ENCODE measurements at places on chromosomes 2 and 18.

DNA sequence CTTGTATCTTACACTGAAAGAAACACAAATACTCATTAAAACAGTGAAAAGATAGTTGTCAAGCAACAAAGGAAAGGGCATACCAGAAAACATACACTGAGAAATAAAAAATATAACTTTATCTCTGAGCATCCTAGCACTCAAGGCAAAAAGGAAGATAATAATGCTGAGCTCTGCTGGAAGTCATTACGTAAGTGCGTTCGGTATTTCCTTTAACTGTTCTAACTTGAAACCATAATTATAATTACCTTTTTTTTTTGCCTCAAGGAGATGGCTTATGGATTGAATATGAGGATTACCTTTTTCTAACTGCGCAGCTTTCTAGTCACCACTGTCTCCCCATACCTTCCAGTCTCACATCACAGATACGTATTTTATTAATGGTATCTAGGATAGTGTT, 308.1 kb downstream of the GBX2 start:
- no peak for DNase-seq

GRCh38 chr18:51739044-51739666, 541.7 kb upstream of the MEX3C start:
- no peak for DNase-seq

DNA sequence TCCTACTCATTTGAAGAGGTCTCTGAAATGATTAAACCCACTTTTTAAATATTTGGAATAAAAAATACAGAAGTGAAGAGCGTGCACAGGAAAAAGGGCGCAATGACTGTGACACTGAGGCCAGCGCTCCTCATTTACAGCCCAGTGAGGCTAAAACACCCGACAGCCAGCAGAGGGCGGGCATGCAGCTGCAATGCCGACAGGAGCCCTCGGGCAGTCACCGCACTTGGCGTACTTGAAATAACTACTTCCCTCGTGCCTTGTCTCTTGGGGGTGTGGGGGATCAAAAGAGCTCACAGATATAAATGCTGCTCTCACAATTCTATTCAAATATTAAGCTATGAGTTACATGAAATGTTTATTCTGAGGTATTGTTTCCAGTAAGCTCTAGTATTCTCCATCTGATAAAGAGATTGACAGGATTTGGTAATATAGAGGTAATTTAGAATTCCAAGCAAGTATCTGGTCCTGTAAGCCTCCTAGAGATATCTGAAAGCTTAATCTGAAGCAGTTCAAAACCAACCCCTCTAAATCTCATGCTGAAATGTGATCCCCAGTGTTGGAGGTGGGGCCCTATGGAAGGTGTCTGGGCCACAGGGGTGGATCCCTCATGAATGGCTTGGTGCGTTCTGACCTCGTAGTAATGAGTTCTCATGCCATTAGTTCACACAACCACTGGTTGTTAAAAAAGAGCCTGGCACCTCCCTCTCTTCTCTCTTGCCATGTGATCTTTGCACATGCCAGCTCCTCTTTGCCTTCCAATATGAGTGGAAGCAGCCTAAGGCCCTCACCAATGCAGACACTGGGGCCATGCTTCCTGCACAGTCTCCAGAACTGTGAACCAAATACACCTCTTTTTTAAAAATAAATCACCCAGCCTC, 93.6 kb downstream of the ZAP70 start:
- peak; percentile 14 for DNase-seq

- no peak for DNase-seq
Measured at GRCh38 chr18:13610555-13611141, 115.7 kb downstream of the FAM210A start.

DNA sequence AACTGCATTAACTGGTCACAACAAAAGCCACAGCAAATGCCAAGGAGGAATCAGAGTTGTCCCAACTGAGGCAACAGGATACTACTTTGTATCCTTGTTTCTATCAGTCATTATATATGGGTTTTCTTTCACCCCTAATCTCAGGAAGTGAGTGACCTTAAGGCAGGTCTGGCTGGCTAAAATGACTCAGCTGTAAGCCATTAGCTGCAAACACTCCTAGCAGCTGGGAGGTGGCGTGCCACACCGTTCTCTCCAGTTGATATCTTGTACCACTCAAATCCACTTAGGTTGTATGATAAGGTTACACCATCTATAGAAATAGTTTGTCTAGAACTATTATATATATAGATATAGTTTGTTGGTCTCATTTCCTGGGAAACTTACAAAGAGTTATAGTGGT, 171.1 kb upstream of the MC4R start:
- DNase-seq, result no peak

- DNase-seq, result no peak
Measured at GRCh38 chr18:54916507-54916906, 42.8 kb downstream of the CCDC68 start.

GRCh38 chr2:11698009-11698922, 28.3 kb upstream of the NTSR2 start:
- DNase-seq, result no peak

DNA sequence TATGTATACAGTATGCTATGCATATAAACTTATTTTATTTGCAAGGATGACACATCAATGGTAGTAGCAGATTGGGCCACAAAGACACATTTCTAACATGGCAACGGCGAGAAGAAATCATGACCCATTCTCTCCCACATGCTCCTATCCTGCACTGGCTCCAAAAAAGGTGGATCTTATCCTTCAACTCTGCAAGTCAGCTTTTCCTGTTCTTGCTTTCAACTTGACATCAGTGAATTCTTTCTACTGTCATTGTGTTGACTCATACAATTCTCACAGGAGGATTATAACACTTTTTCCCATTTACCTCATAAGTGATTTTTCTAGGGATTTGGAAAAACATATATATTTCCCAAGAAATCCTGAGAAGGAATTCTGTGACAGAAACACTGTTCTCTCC, 53.1 kb downstream of the ACVR1 start:
- DNase-seq, result no peak

GRCh38 chr2:660586-661359, 16.4 kb downstream of the TMEM18 start:
- no peak for DNase-seq

DNA sequence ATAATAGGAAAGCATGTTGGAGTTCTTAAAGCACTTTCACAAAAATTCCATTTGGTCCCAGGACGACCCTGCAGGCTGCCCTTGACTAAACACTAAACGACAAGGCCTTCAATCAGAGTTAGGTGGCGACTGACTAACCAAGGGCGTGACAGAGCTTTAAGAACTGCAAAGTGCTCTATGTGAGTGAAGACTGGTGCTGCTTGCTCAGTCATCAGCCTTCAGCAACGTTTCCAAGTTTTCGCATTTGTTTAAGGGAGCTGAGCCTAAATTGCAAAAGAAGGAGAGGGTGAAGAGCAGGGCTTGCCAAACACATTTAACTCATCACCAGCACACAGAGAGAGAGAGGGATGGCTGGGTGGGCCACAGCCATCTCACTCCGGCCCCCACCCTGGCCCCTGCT, 204.7 kb upstream of the PID1 start:
- DNase-seq, result no peak

DNA sequence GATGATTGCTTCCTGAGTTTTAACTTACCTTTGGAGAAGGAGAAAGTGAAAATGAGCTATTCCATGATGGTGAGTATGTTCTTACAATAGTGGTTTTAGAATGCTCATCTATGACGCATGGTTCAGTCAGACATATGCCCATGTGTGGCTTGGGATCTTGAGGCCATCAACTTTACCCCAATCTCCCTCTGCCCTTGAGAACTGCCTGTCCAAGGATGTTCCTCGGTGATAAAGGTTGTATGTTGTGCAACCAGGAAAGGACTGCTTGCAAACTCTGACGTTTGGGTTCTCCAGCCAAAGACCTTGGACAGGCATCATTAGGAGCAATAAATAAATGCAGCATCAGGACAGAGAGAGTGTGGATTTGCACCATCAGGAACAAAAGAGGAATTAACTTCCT, 165.0 kb downstream of the ZEB2 start:
- no peak for DNase-seq

DNA sequence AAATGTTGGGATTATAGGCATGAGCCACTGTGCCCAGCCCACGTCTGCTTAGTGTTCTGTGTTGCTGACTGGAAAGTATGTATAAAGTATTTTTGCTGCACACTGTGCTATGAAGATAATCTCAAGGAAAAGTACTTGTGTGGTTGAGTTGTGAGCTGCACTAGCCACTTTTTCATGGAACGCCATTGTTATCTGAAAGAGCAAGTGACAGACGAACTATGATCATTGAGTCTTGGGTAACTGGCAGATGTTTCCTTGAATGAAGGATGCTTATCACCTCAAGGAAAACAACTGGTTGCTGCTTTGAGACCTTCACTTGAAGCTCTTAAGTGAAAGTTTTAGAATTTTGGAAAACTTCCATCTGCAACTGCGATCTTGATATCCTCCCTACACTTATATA, 82.2 kb upstream of the KCTD1 start:
- DNase-seq, result no peak

GRCh38 chr2:101617188-101617587, 80.3 kb upstream of the MAP4K4 start:
- no peak for DNase-seq

DNA sequence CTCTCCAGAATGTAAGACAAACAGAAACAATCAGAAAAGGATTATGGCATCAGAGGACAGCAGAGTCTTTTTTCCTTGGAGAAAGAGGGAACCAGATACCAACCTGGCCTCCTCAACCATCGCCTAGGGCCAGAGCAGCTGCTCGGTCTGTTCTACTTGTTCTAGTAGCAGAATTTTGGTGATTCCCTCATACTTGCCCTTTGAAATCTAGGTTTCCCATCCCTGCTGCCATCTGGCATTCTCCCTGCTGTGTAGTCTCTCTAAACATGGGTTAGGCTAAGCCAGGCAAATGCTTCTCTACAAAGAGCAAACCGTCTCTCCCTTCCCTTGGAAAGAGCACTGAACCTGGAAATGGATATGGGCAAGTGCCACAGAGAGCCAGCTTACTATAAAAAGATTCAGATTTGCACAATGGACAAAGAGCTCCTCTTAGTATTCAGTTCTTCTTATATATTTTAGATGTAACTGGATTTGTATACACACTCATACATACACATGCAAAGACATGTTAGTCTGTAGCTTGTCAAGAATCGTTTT, 208.6 kb upstream of the ST6GAL2 start:
- DNase-seq, result no peak

GRCh38 chr2:32865399-32866068, 81.2 kb upstream of the LTBP1 start:
- DNase-seq, result no peak

GRCh38 chr2:4404363-4404762, 701.0 kb downstream of the DCDC2C start:
- no peak for DNase-seq

- no peak for DNase-seq
Measured at GRCh38 chr2:198641161-198641560, 816.6 kb downstream of the SATB2 start.

- DNase-seq, result no peak
Measured at GRCh38 chr18:70195852-70196434, 9.5 kb downstream of the RTTN start.

GRCh38 chr2:1910021-1910420, 165.7 kb upstream of the PXDN start:
- DNase-seq, result no peak

GRCh38 chr2:237572021-237572741, 5.8 kb downstream of the PRLH start:
- DNase-seq, result peak; percentile 88

DNA sequence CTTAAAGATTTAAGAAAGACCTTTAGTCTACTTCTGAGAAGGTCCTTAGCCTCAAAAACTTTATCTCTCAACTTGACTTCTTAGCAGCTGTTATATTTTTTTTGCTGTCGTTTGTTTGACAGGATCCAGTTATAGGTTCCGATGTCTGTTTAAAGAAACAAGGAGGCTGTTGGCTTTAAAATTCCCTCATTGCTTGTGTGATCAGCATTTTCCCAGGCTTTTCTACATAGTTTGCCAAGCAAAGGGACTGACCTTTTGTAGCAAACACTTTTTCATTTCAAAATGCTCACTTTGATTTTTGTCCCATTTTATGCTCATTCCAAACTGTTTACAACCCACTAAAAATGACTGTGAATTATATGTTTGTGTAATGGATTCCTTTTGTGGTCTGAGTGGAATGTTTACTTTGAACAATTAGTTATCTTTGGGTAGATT, 394.9 kb downstream of the ARHGAP15 start:
- no peak for DNase-seq

- DNase-seq, result no peak
Measured at GRCh38 chr18:35653392-35654135, 72.0 kb downstream of the GALNT1 start.

DNA sequence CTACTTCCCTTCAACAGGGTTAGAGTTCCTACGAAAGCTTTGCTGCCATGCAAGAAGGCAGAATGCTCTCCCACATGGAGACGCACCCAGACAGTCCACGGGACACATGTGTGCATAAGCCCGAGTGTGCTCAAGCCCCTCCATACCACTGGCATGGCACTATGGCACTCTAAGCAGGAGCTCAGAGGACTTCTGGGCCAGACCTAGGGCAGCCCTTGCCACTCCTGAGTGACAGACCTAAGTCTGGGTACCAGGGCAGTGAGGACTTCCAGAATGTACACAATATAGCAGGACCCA, 11.4 kb upstream of the ARID5A start:
- DNase-seq, result no peak

DNA sequence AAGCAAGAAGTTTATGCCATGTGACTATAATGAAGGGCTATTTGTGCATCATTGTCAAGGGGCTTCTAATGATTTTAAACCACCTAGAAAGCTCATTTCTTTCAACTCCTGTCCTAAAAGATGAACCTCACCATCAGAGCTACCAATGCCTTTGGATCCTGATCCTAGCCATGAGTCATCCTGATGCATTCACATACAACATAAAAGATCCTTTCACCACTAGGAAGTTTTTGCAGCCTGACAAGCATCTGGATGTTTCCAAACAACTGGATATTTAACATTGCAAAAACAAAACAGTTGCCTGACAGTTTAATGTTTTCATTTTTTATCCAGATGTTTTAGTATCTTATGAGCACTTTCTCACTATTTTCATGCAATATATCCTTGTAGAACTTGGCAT, 425.3 kb downstream of the MBD2 start:
- no peak for DNase-seq

DNA sequence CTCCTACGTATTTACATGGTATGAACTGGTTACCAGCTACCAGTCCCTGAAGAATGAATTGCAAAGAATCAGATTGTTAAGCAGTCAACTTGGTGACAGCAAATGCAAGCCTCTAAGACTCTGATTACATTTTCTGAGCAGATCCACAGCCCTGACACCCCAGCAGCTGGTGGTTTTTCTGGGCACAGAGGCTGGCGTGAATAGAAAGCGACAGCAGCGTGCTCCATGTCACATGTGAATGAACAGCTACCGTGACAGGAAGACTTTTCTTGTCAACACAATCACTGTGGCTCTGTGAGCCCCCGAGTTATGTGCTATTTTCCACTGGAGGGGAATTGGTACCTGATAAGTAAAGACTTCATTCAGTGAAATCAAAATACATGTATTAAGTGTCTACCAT, 93.2 kb upstream of the CBLN2 start:
- no peak for DNase-seq

GRCh38 chr2:207408086-207408794, 121.5 kb upstream of the CREB1 start:
- DNase-seq, result no peak

- DNase-seq, result no peak
Measured at GRCh38 chr2:143150287-143150686, 21.1 kb downstream of the ARHGAP15 start.
